Neural progenitor cell (in vitro differentiated cells): ENCODE measurements at places on chromosomes 16 and 17.

DNA sequence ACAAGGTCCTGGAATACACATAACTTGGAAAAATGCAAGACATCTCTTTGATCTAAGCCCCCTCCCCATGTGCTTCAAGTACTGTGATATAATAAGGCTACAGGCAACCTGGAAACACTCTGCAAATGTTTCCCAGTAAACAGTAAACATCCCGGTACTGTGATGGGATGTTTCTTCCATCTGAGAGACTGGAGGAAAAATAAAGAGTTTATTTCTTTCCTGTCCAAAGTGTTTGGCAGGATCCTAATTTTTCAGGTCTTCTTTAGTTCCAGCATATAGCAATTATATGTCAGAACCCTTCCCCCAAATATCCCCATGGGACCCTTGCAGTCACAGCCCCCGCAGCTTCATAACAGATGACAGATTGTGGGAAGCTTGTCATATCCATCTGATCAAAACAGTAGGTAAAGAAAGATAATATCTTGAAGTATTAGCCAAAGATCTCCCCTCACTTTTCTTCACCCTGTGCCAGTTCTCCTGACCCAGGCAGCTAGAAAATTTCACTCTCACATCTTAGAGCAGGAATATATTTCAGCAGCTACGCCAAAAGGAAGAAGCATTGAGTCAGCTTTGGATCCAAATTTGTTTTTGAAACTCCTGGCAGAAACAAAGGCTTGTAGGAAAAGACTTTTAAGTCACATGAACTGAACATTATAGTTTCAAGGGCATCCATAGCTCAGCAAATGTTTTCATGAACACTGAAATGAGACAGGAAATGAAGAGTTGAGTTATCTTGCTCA, 141.3 kb downstream of the HS3ST3A1 start:
- DNase-seq, result no peak

DNA sequence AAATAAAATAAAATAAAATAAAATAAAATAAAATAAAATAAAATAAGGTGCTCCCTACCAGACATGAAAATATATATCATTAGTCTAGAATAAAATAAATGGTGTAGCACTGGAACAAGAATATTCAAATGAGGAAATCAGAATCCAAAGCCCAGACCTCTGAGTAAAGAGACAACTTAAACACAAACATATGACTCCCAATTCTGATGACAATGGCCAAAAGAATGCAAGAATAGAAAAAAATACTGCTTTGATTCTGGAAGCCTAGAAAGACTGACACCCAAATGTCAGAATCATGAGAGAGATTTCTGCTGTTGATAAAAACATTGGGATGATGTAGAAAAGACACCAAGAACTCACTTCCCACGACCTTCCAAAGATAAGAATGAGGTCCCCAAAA, 27.9 kb downstream of the MYOCD start:
- no peak for DNase-seq

GRCh38 chr16:85006639-85007038, 4.7 kb downstream of the ZDHHC7 start:
- no peak for DNase-seq

DNA sequence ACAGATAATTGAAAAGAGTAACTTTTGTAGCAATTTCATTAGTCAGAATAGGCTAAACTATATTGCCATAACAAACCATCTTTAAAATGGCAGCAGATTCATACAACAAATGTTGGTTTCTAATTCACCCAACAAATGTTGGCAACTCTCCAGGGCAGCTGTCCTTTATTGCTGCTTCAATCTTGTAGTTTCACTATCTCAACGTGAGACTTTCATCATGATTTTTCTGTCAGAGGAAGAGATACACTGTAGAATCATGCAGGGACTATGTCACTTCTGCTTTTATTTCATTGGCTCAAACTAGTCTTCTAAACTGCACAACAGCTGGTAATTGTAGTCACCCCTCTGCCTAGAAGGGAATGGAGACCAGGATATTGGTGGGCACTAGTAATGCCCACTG, 174.2 kb downstream of the TANC2 start:
- DNase-seq, result no peak

GRCh38 chr16:73046849-73047214, 1.1 kb downstream of the ZFHX3 start:
- DNase-seq, result no peak

- DNase-seq, result no peak
These were observed 472.8 kb downstream of the MAF start for GRCh38 chr16:79127766-79128165.

DNA sequence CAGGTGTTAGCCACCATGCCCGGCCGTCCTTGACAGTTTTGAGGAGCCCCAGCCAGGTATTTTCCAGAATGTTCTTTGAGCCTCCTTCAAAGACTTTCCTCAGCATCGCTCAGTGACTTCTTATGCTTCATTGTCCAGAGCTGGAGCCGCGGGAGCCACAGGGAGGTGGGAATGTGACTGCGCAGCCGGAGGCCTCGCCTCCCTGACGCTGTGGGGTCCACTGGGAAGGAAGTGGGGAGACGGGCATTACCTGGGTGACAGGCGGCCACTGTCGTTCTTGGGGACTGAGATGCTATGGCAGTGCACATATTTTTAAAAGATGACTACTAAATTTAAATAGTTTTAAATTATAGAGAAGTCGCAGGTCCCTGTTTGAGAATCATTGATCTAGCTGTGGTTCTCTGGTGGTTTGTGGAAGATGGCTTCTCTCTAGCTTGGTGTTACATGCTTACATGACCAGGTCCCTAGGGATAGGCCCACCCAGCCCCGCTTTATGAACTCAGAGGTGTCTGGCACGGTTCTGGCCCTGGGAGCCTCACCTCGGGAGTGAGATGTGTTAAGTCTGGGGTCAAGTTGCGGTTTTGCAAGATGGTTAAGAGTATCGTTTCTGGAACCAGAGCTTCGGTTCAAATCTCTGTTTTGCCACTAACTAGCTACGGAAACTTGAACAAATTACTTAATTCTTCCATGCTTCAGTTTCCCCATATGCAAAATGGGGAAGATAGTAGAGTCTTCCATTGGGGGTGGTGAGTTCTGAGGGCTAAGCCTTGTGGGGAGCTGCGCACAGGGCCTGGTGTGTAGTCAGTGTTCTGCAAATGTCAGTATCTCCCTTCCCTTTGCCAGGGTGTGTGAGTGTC, 53.0 kb downstream of the ATP2C2 start:
- no peak for DNase-seq
